ENCODE measurements at places on chromosomes 5 and 9. TPM values are rescaled to one million over a fixed set of nuclear protein-coding genes. Genes with fewer than 3 reads are reported as not detected.
A peak's percentile ranks its signal among the peaks of the same experiment; 100 is the strongest.

GRCh38 chr9:135150981-135151380, 63.5 kb downstream of the OLFM1 start:
- DNase-seq: no peak

DNA sequence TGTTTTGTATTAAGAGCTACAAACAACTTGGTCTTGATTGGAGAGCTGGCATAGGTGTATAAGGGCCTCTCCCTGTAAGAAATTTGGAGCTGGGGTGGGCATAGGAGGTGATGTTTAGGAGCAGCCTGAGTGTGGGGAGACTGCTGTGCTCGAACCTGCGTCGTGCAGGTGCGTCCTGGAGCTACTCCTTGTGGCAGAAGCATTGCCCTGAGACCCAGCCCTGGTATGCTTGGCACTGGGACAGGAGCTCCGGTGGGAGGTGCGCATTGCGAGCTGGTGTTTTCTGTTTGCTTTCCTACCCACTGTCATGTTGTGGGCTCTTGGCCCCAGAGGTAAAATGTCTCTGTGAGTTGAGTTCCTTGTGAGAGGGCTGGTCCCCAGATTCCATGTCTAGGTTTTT, 46.4 kb downstream of the EHMT1 start:
- DNase-seq: no peak

DNA sequence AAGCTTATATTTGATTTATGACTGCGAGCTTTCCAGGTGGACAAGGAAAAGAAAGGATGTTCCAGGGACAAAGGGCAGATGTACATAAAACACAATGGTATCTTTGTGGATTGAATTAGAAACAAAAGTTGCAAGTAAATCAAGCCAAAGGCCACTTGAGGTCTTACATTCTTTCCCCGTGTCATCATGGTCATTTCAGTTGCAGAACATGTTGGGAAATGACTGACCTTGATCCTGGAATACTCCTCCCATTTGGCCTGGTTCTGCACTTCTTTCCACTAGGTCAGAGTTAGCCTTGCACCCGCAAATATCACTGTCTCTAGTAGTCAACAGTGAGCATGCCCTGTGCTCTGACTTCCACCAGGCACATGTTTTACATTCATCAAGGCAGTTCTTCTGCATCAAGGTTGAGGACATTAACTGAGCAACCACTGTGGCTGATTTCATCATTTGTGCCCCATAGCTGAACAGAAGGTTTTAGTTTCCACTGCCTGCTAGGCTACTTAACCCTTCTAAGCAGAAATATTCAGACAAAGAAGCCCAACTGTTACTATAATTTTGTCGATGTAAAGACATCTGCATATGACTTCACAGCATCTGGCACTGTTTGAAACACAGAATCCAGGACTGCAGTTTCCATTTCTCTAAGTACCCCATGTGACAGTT, 1161.7 kb upstream of the DMAC1 start:
- DNase-seq: no peak

DNA sequence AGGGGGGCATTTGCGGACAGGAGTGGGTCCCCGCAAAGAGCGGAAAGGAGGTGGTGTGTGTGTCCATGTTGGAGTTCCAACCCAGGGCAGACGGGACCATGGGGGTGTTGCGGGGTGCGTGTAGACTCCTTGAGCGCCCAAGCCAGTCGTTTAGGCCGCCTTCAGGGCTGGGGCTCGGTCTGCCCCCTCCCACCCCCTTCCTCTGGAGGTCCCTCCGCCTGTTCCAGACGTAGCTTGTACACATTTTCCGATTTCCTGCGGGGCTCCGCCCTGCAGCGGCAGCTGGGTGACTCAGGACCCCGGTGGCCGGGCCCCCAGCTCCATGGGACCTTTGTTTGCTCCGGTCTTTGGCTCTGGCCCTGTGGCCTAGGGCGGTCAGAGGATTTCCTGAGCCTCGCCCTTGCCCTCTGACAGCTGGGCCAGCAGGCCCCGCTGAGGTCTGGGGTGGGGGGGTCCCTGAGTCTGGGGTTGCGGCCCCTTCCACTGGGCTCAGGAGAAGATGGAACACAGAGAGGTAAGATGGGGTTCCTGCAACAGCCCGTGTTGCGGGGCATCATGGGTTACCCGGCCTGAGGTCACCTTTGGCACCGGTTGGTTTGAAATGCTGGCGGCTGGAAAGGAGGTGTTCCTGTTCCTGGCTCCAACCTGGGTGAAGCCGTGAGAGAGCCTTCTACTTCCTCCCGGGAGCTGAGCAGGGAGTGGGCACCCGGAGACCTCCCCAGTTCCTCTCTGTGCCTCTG, 1.5 kb downstream of the PKN3 start:
- DNase-seq: peak; percentile 30

DNA sequence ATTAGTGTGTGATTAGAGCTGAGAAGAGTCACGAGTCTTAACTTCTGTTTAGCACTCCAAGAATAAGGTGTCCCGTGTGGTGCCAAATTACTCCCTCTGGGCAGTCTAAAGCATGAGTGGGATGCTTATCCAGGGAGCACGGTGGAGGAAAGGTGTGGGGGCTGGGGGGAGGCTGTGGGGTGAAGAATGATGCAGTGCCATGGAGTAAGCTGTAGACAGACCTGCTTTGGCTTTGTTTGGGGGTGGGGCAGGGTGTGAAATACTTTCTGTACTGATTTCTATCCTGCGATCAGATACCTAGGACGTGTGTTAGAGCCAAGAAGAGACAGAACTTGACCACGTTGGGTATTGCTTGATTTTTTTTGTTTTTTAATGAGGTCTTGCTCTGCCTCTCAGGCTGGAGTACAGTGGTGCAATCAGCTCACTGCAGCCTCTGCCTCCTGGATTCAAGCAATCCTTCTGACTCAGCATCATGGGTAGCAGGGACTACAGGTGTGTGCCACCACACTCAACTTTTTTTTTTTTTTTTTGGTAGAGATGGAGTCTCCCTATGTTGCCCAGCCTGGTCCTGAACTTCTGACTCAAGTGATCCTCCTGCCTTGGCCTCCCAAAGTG, 232.8 kb downstream of the MAN2A1 start:
- no peak for DNase-seq

DNA sequence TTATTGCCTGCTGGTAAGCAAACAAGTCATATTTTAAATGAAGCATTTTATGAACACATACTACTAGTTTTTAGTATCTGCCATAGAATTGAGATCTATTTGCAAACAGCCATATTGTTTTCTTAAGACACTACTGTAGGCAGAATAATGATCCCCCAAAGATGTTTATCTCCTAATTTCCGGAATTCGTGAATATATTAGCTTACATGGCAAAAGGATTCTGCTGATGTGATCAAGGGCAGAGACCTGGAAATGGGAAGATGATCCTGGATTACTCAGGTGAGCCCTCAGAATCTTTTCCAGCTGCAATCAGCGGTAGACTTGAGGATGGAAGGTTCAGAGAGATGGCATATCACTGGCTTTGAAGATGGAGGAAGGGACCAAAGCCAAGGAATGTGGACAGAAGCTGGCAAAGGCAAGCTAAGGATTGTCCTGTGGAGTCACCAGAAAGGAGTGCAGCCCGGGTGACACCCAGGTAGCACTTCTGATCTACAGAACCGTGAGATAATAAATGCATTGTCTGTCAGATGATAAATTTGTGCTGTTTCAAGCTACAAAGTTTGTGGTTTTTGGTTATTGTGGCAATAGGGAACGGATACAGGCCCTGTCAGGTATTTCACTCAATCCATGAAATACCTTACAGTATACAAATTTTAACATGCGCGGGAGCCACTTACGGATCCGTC, 1.0 kb upstream of the ERCC6L2 start:
- no peak for DNase-seq

GRCh38 chr5:32436553-32437242, 7.8 kb downstream of the ZFR start:
- DNase-seq: no peak

LMBRD2 gene
- total RNA-seq: 13.8 TPM

IL4 gene
- not detected for total RNA-seq

FOXD4L5 gene
- total RNA-seq: 0.43 TPM

FGF1 gene
- not detected for total RNA-seq

MARCOL gene
- not detected for total RNA-seq
